ENCODE measurements at places on chromosomes 11 and 22. TPM values are rescaled to one million over a fixed set of nuclear protein-coding genes. Genes with fewer than 3 reads are reported as not detected.

Gene GVQW3
- 0.62 TPM for total RNA-seq

Gene DEFB131B
- total RNA-seq, result not detected

Gene PYGM
- total RNA-seq, result 0.52 TPM

Gene ZBTB16
- total RNA-seq, result 1.2 TPM

Gene INPP5J
- 0.48 TPM for total RNA-seq

Gene CYB5R2
- total RNA-seq, result 4.4 TPM

Gene ST13
- total RNA-seq, result 159 TPM

Gene BIK
- 1.7 TPM for total RNA-seq

Gene APOA4
- not detected for total RNA-seq

Gene PLAAT5
- not detected for total RNA-seq

Gene DESI1
- total RNA-seq, result 14.4 TPM

Gene OR51I1
- not detected for total RNA-seq
